ENCODE measurements at places on chromosomes 13 and 19.

- peak; percentile 26 for DNase-seq
Measured at GRCh38 chr13:39038569-39039030, 344 bp downstream of the NHLRC3 start.

- no peak for DNase-seq
Measured at GRCh38 chr19:42452590-42452989, 9.8 kb upstream of the CXCL17 start.

GRCh38 chr19:46604781-46605355, 3.7 kb downstream of the CALM3 start:
- DNase-seq: no peak

GRCh38 chr13:98622931-98623331, 46.0 kb upstream of the STK24 start:
- DNase-seq: peak; percentile 53

DNA sequence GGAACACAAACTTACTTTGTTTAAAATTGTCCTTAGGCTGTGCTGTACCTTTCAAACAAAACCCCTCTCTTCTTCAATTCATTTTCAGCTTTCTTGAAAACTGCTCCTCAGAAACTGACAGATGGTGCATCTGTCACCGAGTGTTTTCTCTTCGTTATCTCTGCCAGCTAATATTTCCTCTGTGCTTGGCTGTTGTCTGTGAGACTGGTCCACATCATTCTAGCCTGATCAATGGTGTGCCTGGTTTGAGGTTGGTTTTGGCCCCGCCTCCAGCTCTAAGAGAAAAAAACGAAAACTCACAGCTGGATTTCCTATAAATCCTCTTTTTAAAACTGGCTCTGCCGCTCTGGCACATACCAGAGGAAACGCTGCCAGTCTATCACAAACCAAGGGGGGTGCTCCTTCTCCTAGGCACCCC, 79.7 kb downstream of the STARD13 start:
- no peak for DNase-seq

DNA sequence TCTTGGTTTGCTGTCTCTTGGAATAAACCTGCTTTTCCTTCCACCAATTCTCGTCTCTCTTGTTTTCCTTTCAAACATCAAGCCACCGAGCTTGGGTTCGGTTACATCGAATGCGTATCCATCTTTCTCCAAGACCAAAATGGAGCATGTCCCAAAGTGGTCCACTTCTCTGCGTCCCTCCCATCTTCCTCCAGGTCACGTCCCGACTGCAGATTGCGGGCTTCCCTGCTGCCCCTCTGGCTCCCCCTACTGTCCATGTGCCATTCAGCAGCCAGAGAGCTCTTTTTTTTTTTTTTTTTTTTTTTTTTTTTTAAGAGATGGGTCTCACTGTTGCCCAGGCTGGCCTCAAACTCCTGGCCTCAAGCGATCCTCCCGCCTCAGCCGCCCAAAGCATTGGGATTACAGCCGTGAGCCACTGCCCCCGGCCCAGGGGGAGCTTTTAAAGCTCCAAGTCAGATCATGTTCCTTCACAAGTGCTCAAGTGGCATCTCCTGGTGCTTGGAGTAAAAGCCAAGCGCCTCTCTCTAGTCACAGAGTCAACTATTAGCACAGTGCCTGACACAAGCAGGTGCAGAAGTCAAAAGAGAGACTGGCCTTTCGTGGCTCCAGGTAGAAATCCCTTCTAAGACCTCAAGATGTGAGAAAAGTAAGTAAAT, 10.0 kb downstream of the COL5A3 start:
- DNase-seq: peak; percentile 72

DNA sequence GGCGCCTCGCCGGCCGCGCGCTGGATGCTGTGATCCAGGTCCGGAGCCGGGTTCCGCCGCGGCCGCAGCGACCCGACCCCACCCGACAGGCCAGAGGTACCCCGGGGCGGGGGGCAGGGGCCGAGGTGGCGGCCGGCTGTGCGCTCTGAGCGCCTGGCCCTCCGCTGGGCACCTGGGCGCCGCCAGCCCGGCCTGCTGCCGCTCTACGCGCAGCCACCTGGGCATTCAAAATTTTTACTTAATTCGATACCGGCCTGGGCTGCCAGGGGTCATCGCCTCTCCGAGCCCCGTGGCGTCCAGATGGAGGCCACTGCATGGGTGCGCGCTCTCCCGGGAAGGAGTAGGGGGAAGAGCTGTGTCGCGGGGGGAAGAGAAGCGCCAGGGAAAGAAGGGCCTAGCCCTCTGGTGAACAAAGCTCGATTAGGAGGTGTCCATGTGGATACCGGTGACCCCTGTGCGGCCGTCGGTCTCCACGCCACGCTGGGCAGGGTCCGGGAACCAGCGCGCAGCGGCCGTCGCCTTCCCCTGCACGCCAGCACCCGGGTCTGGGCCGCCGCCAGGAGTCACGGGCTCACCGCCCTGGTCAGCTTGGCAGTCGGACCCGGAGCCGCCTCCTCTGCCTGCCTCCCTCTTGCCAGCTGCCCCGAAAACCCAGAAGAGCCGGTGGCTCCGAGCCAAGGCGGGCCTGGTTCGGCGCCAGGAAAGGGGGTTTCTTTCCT, 666 bp downstream of the BIVM start:
- no peak for DNase-seq

GRCh38 chr13:40980461-40980860, 38.7 kb downstream of the ELF1 start:
- DNase-seq: no peak

GRCh38 chr13:40127476-40127875, 472.0 kb downstream of the COG6 start:
- no peak for DNase-seq

DNA sequence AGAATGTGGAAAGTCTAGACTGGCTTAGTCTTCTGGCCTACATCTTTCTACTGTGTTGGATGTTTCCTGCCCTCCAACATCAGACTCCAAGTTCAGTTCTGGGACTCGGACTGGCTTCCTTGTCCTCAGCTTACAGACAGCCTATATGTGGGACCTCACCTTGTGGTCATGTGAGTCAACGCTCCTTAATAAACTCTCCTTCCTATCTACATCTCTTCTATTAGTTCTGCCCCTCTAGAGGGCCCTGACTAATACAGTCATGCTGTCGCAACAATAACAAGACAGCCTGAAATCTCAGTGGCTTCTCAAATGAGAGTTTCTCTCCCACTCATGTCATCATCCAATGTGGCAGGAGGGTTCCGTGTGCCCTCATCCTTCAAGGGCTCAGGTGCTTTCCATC, 347.8 kb downstream of the MZT1 start:
- DNase-seq: peak; percentile 52

- DNase-seq: no peak
Measured at GRCh38 chr19:47377801-47378200, 28.7 kb downstream of the DHX34 start.

DNA sequence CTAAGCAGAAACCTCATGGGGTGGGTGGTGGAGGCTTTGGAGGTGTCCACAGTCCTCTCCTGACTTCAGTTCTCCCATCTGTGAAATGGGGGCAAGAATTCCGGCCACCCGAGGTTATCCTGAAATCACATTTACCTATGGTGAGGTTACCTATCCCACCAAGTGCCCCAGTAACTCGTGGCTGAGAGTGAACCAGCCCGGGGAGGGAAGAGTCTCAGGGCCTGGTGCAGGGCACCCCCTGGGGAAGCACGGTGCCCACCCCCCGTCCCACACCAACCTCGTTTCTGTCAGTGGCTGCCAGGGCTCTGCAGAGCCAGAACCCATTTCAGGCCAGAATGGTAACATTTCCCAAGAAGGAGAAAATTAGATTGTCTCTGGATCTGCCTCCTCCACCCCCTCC, 83.7 kb upstream of the VSTM2B start:
- no peak for DNase-seq

GRCh38 chr19:48182434-48182833, 12.0 kb downstream of the ZSWIM9 start:
- DNase-seq: no peak

DNA sequence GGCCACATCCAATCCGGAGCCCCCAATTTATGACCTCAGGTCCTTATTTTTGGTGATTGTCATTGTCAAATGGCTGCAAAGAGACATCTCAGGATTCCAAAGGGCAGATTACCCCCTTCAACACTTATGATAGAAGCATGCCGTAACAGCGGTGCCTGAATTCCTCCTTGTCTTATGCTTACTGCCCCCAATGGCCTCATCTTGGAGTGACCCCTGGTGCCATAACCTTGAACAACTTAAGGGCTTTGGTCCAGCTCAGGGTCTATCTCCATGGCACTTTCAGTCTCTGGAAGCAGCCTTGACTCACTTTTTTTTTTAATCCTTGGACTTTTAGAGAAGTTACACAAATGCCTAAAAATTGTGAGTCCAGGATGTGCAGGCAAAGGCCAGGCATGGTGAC, 171.6 kb upstream of the ZNF507 start:
- DNase-seq: no peak

GRCh38 chr13:102686024-102686423, 8.8 kb downstream of the METTL21C start:
- DNase-seq: no peak

DNA sequence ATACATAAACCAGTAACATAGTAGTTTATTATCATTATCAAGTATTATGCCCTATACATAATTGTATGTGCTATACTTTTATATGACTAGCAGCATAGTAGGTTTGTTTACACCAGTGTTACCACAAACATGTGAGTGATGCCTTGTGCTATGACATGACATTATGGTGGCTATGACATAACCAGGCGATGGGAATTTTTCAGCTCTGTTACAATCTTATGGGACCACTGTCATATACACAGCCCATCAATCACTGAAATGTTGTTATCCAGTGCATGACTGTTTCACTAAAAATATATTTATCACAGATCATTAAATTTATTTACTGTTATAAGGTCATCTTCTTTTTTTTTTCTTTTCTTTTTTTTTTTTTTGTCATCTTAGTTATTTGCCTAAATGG, 674.5 kb downstream of the PCDH17 start:
- no peak for DNase-seq

DNA sequence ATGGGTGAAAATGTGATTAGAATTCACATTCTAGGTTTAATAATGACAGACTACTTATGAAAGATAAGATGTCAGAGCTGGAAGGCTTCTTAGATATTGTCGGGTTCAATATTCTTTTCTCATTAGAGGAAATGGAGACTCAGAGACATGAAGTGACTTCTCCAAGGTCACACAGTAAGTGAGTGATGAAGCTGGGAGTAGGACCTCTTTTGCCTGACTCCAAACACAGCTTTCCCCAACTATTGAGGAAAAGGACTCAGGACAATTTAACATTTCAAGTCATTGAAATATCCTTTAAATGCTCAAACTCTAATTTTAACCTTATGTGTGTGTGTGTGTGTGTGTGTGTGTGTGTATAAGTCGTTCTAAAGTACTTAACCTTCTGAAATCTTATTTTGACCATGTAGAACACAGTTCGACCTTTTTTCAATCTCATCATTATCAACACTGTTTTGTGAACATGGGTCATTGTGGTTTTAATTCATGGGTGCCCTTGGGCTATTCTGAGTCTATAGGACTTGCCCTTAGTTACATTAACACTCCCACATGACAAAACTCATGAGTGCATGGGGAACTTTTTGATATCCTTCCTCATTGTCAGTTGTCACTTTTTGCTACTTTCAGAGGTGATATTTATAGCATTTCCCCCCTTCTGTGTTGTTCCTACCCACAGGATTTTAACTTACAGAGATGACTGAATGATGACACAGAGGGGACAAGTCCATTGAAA, 53.0 kb downstream of the LRCH1 start:
- no peak for DNase-seq

DNA sequence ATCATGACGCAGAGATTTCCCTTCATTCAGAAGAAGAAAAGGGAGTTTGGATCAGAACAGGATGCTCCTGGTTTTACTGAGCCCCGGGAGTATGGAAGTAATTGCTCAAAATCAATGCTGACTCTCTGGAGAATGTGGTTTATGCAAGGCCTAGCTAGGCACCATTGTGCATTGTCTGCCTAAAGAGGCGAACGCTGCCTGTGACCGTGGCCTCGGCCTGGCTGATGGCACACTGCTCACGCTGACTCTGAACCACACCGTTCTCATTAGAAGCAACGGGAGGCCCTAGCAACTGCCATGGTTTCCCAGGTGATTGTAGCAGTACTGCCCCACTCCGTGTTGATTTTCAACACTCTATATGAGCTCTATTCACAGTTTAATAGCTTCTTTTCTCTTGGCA, 41.7 kb upstream of the UBL3 start:
- no peak for DNase-seq

GRCh38 chr19:28556371-28556770, 656.6 kb downstream of the UQCRFS1 start:
- DNase-seq: no peak

- DNase-seq: no peak
Measured at GRCh38 chr13:22064854-22065620, 394.2 kb downstream of the FGF9 start.

DNA sequence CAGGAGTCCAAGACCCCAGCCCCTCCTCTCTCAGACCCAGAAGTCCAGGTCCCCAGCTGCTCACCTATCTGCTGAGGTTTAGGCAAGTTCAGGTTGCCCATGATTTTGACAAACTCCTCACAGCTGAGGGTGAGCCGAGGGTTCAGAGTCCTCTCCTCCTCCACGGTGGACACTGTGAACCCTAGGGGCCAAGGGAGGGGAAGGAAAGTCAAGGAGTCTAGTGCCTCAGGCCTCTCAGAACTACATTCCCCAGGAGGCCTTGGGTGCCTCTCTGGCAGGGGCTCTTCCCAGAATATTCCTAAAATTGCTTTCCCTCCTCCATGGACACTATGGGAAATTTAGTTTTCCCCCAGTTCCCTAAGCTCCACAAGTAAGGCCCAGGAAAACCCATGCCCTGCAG, 3.3 kb upstream of the PHLDB3 start:
- DNase-seq: no peak

- DNase-seq: no peak
Measured at GRCh38 chr13:111940892-111941291, 126.1 kb upstream of the SOX1 start.

DNA sequence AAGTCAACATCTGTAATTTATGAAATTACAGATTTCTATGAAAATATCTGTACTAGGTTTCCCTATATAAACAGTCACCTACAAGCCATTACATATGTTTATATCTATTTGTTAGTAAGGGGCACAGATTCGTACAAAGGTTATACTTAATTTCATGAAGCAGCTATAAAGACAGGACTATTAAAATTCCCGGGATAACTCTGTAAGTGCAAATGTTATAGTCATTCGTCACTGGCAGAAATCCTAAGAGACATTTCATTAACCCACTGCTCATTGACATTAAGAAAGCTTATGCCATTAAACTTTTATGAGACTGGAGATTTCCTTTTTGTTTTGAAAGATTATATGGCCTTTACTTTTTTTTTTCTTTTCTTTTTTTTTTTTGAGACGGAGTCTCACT, 122.9 kb downstream of the MYO16 start:
- DNase-seq: peak; percentile 38
